Activated CD8-positive, alpha-beta T cell treated with anti-CD3 and anti-CD28 coated beads for 36 hours (primary cell): ENCODE measurements at places on chromosomes 3 and 15. TPM values are rescaled to one million over a fixed set of nuclear protein-coding genes. Genes with fewer than 3 reads are reported as not detected.

GRCh38 chr3:73665286-73665685 lies 40.5 kb upstream of the PDZRN3 start:
- DNase-seq: no peak

- peak; percentile 2 for DNase-seq
These were observed 138.9 kb upstream of the RORA start for GRCh38 chr15:61367953-61368352.

The CCDC174 gene
- 14.2 TPM for total RNA-seq

DNA sequence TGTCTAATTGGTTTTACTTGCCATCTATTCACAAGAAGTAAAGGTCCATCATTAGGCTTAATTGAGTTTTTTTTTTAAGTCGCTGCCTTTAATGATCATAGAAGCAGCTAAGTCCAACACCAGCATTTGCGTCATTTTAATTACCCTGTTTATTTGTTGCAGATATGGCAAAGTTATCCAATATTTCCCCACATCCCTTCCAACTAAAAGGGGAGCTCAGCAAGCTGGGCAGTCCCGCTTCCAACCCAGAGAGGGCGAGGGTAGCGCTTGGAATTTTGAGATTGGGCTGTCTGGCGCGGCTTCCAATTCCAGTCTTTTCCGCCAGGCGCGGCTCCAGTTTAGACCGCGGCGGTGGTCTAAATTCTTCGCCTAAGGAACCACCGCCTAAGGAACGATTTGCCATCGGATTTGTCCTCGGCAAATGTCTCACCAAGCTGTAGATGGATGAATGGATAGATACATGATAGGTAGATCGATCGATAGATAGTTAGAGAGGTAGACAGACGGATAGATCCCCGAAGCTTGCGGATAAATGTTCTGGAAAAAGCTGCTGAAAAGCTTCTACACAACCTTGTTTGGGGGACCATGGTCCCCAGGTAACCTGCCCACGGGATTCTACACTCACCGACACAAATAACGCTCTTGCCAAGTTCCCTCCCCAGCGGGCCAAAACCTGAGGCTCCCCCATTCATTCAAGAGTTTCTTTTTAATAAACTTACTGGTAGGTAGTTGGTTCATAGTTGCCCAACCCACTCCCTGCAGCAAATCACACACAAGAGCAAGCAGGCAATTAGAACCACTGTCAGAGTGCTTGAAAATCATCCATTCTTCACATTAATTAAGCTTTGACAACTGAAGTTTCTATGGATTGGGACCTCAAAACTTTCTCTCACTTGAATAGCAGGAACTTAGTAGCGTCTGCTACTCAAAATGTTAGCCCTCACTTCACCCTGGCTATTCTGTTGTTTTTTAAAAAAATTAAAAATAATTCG lies 49.1 kb downstream of the ZIC4 start:
- DNase-seq: no peak

DNA sequence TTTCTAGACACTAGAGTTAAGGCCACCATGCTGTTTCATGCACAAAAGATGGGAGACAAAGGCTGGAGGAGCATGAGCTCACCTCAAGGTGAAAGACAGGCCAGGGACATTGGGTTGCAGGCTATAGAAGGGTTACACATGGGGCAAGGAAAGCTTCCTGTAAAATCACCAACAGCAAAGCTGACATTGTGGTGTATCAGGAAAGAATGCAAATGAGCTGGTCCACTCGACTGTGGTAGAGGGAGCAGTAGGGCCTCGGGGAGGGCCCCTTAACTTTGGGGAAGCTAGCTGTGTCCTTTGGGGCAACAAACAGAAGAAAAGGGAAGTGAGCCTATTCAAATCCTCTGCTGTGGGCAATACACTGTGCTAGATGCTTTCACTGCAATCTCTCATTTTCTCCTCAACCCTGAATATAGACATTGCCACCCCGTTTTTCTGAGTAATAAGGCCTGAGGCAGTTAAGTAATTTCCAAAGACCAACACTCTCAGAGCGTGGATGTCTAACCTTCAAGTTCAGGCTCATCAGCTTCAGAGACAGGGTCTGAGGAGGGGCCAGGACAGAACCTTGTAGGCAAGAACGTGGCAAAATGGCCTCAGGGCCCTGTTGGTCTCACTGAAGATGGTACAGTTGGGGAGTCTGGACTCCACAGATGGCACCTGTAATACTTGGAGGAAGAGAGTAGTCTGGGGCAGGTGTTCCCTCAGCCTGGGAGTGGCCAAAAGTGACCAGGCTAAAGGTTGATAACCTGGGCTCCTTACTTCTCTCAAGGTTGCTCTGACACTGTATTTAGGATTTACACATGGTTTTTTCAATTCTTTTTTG lies 24.1 kb downstream of the CX3CR1 start:
- peak; percentile 57 for DNase-seq

DNA sequence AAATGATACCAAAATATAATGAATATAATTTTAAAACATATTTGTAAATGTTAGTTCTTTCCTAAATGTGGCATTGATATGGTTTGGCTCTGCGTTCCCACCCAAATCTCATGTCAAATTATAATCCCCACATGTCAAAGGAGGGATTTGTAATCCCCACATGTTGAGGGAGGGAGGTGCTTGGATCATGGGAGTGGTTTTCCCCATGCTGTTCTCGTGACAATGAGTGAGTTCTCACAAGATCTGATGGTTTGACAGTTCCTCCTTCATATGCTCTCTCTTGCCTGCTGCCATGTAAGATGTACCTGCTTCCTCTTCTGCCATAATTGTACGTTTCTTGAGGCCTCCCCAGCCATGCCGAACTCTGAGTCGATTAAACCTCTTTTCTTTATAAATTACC lies 12.0 kb downstream of the CGGBP1 start:
- DNase-seq: no peak

The RARB gene
- not detected for total RNA-seq

DNA sequence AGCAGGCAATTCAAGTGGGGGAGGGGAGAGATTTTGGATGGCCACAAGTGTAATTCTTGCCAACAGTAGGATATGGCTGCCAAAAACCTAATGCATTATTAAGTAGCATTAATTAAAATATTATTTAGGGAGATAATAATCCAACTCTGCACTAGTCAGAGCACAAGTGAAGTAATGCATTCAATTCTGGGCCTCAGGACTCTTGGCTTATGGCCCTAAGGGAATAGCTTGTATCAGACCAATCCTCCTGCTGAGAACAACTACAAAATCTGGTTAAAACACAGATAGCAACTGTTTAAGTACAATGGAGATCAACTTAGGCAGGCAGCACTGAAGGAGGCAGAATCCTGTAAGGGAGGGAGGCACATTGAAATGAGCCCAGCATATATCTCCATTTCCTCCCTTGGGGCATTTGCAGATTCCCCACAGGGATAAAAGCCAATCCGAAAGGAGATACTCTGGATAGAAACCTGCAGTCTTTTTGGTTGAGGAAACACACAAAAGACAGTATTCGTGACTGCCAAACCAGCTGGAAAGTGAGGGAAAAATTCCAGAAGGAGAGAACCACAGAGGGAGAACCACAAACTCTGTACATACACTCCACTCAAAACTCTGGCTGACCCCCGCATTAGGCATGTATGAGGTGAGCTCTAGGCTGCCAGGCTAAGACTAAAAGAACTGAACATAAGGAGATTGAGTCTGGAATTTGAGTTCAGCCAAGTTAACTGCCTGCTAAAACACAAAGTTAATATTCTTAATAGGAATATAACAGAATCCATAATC lies 57.4 kb downstream of the ETFA start:
- no peak for DNase-seq

GRCh38 chr15:26562336-26562735 lies 210.5 kb downstream of the GABRB3 start:
- no peak for DNase-seq

DNA sequence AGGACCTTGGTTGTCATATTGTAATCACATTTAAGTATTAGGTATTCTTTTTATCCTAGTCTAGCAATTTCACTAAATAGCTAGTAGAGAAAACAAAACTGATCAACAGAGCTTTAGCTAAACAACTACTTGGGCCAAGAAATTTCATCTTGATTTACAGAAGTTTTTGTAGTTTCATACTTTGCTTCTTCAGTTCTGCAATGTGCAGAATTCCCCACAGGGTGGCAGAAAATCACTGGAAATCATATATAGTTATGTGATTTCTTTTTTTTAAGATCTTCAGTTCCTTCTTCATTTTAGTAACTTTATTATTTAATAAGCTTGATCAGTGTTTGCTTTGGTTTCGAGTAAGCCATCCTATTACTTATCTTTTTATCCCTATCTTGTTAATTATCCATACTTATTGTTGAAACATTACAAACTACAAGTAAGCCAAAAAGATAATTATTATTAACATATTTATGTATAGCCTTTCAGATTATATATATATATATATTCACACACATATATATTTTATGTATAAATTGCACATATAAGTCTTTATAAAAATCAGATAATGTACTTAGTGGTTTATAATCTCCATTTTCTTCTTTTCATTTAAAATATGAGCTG lies 2.2 kb upstream of the BNIP2 start:
- peak; percentile 75 for DNase-seq

DNA sequence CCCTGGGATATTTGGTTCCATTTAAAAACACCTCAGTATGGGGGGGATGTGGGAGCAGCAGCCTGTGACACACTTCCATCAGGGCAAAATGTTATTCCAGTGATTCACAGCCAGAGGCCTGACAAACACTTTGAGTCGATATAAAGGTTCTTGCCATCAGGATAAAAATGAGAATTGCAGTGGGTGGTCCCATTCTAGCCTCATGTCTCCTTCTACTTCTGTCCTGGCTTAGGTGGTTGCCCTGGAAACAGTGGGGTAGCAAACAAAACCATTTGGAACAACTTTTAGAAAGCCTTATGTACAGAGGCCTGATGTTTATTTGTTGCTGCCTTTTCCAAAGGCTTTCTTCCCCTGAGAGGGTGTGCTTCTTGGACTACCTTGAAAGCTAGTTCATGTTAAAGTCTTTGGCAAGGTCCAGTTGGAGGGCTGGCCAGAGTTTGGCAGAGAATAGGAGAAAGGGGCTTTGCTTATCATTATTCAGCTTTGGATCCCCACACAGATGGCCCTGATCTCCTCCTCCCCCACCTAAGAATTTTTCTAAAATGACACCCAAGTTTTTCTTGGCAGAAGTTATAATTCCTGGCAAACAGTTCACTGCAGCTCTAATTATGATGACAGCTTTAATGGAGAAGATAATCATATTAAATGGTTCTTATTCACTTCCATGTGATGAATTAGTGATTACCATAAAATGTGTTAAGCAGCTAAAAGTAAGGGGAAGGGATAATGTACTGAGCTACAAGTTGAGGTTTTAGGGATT lies 84.2 kb upstream of the ZNF280D start:
- no peak for DNase-seq

GRCh38 chr15:76159282-76159681 lies 99.5 kb downstream of the TMEM266 start:
- DNase-seq: no peak

GRCh38 chr15:66098022-66098363 lies 155.6 kb downstream of the MEGF11 start:
- no peak for DNase-seq
